ENCODE measurements at places on chromosomes 1 and 21. TPM values are rescaled to one million over a fixed set of nuclear protein-coding genes. Genes with fewer than 3 reads are reported as not detected.

FMN2 gene
- polyA plus RNA-seq, result not detected

FNDC5 gene
- 0.77 TPM for polyA plus RNA-seq

ANGPTL3 gene
- polyA plus RNA-seq, result not detected

CLCN6 gene
- polyA plus RNA-seq, result 1.7 TPM

CRYZ gene
- polyA plus RNA-seq, result 51.7 TPM

LCE2A gene
- polyA plus RNA-seq, result not detected

CCDC181 gene
- polyA plus RNA-seq, result not detected

CTNNBIP1 gene
- 12.9 TPM for polyA plus RNA-seq

TMPRSS15 gene
- not detected for polyA plus RNA-seq

LEFTY2 gene
- not detected for polyA plus RNA-seq

AGL gene
- 8.0 TPM for polyA plus RNA-seq

FAM163A gene
- polyA plus RNA-seq, result not detected

All from CD8-positive, alpha-beta memory T cell (primary cell).